ENCODE measurements at places on chromosomes 6 and 20. TPM values are rescaled to one million over a fixed set of nuclear protein-coding genes. Genes with fewer than 3 reads are reported as not detected.

DNA sequence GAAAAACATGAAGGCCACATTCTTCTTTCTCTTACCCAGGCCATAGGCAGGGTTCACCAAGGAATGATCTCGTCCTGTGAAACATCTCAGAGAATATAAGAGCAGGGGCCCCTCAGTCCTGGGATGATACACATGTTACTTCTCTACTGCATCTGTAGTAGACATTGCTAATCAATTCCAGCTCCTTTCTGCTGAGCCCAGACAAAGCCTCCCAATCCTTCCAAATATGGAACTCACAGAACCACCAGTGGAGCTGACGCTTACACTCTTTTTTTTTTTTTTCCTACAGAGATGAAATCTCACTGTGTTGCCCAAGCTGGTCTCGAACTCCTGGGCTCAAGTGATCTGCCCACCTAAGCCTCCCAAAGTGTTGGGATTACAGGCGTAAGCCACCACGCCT, 9.1 kb downstream of the SNTA1 start:
- DNase-seq = no peak

DNA sequence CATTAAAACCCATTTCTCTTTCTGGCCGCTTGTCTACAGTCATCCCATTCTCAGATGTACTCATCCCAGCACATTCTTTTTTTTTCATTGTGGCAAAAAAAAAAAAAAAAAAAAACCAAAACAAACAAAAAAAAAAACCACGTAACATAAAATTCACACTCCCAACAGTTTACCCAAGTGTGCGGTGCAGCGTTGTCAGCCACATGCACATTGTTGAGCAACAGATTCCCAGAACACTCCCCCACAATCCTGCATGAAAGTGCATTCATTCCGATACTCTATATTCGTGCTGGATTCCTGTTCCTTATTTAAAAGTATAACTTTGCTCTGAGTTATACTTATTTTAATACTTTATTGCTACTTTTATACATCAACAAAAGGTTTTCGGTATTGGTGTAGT, 96.0 kb downstream of the SASH1 start:
- no peak for DNase-seq

GRCh38 chr6:109009236-109009961, 85.2 kb downstream of the SESN1 start:
- DNase-seq = peak; percentile 92

DNA sequence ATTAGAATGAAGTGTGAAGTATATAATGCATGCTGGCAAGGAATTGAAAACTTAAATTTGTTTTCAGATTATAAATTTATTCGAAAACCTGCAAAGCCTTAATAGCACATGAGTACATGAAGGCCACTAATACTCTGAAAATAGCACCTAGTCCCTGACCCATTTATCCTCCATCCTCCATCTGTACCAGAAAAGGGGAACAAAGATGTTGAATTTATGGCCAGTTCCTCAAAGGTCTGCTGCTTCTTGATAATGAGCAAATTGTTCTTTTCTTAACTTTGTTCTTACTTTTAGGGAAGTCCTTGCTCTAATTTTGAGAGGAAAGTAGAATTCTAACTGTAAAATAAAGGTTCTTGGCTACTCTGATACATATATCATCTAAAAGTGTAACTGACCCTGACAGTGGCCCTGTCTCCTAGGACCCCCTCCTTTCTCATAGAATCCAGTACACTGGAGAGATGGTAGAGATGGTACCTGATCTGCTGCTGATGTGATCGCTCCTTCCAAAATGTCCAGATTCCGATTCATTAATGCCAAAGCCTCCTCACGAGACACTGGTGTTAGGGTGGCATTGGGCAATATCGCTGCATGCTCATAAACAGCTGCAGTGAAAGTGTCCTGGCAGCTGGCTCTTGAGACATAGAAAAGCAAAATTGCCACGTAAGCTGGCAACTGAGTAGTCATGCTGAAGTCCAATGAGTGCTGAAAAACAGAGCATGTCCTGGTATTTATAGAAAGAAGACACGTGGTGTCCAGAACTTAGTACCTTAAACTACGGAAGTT, at the start of gene VNN1:
Gene VNN1, minus strand, starts transcription at position 704 of the 783 bp plus-strand sequence. Its CDS starts 20 bp downstream, at position 684.
- peak; percentile 18 for DNase-seq

DNA sequence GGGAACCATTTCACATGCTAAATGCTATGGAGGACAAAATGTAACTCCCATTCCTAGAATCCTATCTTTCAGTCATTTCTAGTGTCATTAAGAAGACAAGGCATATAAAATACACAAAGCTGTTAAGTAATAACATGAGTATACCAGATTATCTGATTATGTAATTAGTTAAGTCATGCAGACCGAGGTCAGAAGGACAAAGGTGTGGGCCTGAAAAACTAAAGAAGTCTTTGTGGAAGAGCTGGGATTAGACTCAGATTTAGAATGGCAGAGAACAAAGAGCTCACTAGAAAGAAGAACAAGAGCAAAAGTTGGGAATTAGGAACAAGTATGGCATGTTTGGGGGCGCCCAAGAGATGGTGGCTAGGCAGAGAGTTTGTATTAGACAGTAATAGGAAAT, 37.0 kb downstream of the EFHC1 start:
- no peak for DNase-seq

- no peak for DNase-seq
These were observed 80.7 kb upstream of the TRAF3IP2 start for GRCh38 chr6:111686249-111686931.

- DNase-seq = no peak
These were observed 43.5 kb downstream of the ANKRD60 start for GRCh38 chr20:58184984-58185383.

OOEP gene
- total RNA-seq = not detected

PRL gene
- not detected for total RNA-seq

DNA sequence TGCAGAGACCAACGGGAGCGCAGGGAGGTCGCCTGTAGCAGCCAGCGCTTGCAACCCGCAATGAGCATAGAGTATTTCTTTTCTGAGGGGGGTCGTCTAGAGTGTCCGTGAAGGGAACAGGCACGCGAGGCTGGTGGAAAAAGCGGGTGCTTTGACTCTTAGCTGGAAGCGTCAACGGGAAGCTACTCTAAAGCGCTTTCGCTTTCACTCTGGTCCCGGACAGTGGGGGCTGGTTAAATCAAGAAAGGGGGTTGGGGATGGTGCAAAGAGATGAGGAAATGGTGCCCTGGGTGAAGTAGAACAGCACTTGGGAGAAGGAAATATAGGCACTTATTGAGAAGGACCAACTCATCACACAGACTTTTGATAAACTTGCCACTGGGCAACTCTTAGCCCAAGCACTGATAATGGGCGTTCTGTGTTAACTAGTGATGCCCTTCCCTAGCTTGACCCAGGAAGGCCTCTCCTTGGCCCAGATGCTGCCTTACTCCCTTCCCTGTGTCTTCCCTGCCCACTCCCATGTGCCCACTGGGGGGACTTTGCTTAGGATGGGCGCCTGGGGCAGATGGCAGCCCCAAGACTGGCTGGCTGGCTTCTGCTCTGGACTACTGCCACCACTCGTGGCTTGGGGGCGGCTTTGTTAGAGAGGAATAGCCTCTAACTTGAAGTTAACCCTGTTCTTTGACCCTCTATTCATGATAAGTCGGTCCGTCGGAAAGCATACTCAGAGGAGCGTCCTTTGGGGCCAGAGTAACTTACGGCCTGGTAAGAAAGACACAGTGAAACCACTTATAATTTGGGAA, 585 bp downstream of the PSMB9 start:
- DNase-seq = no peak

- DNase-seq = peak; percentile 25
These were observed 10.6 kb downstream of the CEP250 start for GRCh38 chr20:35465976-35466375.

GRCh38 chr6:46528961-46529750, 37.9 kb upstream of the RCAN2 start:
- no peak for DNase-seq

DNA sequence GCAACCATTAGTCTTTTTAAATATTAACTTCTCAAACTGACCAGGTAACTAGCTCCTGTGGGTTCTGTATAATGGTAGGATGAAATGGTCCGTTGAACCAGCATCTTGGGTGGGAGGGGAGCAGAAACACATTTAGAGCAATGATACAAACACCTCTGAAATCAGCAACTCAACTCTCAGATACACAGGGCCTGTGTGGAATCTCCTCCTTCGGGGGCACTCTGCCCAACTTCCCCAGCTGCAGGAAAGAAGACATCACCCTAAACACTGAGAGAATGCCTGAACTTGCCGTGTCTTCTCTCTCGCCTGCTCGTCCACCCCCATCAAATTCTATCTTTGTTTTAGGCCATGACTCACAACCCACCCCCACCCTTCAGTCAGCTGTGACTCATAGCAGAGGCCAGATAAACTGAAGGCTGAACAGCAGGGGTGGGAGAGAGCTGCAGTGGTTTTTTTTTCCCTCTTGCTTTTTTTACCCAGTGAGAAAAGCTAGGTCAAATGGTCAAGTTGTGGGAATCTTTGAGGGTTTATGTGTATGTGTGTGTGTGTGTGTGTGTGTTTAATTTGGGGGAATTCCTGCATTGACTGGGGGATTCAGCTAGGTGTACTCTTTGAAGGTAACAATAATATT, 593.4 kb upstream of the JAG1 start:
- DNase-seq = no peak

GRCh38 chr20:58633161-58634053, 17.7 kb upstream of the STX16 start:
- no peak for DNase-seq

- no peak for DNase-seq
These were observed 32.3 kb downstream of the GHRH start for GRCh38 chr20:37229357-37229756.

- no peak for DNase-seq
These were observed 216.6 kb upstream of the HS3ST5 start for GRCh38 chr6:114559419-114559818.

COL11A2 gene
- 0.31 TPM for total RNA-seq

- DNase-seq = no peak
These were observed 211.0 kb upstream of the SSTR4 start for GRCh38 chr20:22824077-22824476.

DNA sequence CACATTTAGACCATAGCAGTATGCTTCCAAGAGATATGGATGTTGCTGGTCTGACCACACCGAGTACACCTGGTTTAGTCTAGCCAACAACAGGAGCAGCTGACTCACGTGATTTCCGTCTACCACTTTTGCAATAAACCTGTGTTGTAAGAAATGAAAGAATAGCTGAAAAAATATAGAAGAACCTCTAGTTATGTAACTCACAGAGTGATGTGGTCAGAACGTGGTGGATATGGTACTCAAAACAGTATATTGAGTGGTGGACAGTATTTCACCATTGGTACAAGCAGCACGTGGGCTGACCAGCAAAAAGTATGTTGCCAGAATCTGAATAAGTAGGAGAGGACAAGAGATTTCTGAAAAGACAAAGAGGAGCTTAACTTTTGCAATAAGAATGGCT, 226.9 kb downstream of the TBC1D7 start:
- no peak for DNase-seq

Measured in gastrocnemius medialis (tissue), 4 donors.